Activated CD8-positive, alpha-beta memory T cell treated with anti-CD3 and anti-CD28 coated beads for 1 hour (primary cell): ENCODE measurements at places on chromosomes 4 and X.

DNA sequence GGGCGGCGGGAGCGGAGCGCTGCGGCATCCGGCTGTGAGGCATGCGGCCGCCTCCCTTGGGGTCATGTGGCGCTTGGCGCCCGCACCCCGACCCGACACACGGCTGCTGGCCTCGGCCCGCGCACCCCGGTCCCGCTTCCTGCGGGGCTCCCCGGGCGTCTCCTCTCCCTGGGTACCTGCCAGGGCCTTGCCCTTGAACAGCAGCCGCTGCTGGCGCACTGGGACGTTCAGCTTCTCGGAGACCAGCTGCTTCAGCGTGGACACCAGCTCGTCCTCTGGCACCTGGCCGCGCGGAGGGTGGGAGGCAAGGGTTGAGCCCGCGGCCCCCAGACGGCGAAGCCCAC is 391 bp downstream of the UBL4A start:
- no peak for DNase-seq

DNA sequence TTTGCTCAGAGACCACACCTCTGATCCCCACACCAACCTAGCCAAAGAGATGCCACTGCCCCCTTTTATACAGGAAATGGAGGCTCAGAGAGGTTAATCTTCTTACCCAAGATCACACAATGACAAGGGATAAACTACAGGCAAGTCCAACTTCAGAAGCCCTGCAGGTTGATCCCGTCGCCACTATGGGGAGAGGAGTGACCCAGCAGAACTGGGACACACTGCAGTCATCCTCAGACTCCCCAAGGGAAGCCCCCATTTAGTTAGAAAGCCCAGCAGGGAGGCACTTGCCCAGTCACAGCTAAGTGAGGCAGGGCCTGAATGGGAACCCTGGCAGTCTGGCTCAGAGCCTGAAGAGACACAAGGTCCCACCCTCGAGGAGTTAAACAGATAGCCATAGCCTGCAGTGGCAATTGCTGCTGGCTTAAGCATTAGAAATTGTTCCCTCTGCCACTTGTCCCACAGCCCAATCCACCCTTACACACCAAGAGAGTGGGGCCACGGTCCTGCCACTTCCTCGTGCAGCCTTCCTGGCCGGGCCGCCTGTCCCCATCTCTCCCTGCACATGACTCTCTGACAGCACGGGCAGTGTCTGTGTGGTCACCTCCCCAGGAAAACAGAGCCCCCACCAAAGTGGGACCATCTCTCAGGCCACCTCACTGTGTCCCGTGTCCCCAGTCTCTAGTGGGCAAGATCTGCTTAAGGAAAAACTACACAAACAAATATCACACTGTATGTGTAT is 2.7 kb downstream of the JAKMIP1 start:
- no peak for DNase-seq

GRCh38 chr4:6582889-6583490 is 8.0 kb downstream of the MAN2B2 start:
- no peak for DNase-seq

DNA sequence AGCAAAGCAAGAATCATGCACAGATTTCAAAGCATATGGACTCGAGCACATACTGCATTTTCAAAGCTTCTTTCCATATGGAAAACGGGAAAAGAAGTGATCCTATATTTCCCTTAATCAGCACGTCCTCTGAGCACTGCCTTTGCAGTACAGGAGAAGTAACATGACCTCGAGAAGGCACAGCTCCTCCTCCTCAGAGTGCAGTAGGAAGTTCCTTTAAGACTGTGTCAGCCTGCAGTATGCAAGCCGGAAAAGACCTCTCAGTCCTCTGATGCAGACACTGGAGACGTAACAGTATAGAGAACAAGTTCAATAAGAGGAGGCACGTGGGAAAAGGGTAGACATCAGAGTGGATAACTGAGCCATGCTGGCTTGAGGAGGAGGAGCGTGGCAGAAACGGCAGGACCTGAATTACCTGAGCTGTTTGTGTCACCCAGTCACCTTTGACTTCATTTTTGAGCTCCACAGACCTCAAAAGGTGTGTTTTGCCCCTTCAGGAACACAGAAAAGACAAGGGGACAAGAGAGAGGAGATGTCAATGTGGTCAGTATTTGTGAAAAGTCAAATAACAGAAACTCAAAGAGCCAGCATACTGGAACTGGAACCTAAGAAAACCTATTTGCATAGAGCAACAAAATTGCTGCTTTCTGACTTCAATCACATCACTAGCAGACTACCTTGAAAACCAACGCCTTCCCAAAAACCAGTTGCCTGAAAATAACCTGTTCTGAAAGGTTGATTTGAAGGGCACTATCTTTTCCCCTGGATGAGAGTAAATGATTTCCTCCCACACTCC is 20.8 kb downstream of the IRF2 start:
- no peak for DNase-seq

GRCh38 chr4:32562010-32562409 is 1841.8 kb downstream of the PCDH7 start:
- DNase-seq, result no peak

DNA sequence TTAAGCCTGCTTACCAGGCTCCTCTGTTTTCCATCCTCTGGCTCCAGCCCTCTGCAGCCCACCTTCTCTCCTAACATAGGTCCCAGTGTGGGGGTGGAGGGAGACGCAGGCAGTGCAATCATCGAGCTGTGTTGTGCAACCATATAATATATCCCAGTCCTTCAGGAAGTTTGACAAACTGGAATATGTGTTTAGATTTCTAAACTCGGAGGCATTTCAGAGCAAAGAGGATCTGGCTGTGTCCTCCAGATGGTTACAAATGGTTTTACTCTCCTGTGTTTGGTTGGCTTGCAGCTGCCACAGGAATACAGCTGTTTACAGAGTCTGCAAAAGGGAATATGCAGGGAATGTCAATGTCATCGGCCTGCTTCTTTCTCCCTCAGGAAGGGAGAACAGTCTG is 195.3 kb upstream of the LNX1 start:
- DNase-seq, result no peak

DNA sequence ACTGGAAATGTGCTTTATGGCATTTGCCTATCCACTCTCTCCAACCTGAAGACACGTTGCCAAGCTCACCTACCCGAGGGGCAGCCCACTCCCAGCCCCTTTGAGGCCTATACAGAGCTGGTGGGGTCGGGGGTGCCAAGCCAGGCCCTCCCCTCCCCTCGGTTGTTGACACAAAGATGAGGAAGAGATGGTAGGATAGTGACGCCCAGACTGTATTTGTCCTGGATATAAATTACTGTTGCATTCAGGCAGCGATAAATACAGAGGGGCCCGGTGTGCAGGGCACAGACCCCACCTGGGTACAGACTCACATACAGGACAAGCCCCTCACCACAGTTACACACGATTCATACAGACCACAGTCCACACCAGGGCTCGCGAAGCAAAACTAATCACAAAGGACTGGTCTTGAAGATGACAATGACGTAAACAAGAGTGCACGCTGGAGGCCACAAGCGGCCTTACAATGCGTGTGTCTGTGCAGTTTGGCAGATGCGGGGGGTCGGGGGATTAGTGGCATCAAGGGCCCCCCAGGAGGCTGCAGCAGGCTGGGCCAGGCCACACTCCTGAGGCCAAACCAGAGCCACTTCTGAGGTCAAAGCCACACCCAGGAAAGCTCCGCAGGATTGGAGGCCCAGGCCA is 14.6 kb downstream of the DGKQ start:
- no peak for DNase-seq

DNA sequence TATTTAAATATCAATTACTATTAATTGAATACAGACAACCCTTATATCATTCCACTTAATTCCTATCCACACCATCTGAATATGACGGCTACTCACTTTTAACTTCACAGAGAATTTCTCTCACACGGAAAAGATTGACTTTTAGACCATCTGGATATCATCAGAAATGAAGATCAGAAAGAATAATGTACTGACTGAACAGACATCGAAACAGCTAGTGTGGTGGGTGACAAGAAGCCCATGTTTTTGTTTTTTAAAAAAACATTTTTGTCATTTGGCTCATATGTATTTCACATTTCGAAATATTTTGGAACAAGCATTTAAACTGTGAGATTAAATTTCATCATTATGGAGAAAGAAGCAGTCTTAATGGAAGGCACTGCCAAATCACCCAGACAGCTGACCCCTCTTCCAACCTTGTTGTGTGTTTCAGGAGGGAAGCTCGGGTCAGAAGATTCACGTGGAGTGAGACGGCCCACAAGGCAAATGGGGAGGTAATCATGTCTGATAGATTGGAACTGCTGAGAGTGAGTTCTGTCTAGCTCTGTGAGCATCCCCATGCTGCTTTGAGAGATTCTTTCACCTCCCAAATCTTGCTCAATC is 204.2 kb upstream of the RASGEF1B start:
- no peak for DNase-seq

DNA sequence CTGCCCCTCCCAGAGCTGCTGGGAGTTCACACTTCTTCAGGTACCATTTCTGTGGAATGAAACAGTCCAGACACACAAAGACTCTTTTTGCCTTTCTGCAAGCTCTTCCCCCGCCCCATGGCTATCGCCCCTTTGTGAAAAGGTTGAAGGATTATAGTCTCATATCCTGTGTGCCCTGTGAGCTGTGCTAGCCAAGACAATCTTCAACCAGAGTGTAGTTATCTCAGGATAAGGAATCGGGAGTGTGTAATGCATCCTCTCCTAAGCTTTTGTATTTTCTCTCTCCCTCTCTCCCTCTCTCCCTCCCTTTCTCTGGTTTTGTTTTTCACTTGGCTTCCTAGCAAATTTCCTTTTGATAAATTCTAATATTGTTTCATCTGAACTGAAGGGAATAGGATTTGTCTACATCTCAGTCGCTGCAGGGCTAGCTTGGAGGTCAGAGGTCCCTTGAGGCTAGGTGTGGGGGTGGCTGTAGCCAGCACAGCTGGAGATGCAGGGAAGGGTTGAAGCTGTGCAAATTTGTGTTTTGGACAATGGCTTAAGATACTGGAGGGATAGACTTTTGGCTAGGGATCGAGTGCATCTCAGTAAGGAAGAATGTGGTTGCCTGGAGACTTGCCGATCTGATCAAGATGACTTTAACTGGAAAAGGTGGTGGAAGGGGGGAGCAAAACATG is 74.6 kb upstream of the NALF2 start:
- DNase-seq, result no peak

DNA sequence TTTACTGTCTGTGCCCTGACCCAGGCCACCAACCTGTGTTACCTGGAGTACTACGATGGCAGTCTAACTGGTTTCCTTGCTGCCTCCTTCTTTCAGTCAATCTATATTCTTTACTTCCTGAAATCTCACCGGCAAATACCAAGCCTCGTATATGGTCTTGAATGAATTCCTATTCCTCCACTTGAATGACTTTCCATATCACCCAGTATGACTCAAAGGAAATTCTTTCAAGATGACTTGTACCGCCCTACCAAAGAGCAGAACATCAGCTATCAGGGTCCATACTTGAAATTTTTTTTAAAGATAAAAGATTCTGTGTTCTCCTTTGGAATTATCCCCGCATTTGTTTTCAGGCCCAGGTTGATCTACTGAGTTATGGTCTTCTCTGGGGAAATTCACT is 378.0 kb downstream of the AFF2 start:
- DNase-seq, result no peak
